ENCODE measurements at places on chromosomes 1 and 21.
A peak's percentile ranks its signal among the peaks of the same experiment; 100 is the strongest.

- DNase-seq = no peak
Measured at GRCh38 chr1:21707086-21707840, 38.1 kb upstream of the RAP1GAP start.

- DNase-seq = no peak
Measured at GRCh38 chr1:223700942-223701637, 11.2 kb upstream of the CAPN2 start.

- DNase-seq = no peak
Measured at GRCh38 chr1:224635356-224635755, 19.2 kb downstream of the CNIH3 start.

- DNase-seq = no peak
Measured at GRCh38 chr1:59220356-59220755, 76.5 kb upstream of the FGGY start.

- no peak for DNase-seq
Measured at GRCh38 chr1:104238991-104239390, 489.3 kb downstream of the AMY1C start.

DNA sequence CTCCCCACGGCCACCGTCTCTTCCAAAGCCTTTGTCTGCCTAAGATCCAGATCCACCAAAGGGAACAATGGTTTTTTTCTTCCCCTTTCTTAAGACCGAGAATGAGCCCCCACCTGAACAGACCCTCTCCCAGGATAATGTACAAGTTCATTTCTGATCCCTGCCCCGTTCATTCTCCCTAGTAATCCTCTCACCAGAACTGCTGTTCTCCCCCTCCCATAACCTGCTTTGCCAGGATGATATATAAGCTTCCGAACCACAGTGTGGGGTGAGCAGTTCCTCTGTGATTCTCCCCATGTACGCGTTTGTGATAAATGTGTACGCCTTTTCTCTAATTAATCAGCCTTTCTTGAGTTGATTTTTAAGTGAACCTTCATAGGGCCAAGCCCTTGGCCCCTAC lies 4.9 kb downstream of the RD3 start:
- DNase-seq = no peak

- no peak for DNase-seq
Measured at GRCh38 chr1:10553118-10553517, 78.4 kb downstream of the PEX14 start.

DNA sequence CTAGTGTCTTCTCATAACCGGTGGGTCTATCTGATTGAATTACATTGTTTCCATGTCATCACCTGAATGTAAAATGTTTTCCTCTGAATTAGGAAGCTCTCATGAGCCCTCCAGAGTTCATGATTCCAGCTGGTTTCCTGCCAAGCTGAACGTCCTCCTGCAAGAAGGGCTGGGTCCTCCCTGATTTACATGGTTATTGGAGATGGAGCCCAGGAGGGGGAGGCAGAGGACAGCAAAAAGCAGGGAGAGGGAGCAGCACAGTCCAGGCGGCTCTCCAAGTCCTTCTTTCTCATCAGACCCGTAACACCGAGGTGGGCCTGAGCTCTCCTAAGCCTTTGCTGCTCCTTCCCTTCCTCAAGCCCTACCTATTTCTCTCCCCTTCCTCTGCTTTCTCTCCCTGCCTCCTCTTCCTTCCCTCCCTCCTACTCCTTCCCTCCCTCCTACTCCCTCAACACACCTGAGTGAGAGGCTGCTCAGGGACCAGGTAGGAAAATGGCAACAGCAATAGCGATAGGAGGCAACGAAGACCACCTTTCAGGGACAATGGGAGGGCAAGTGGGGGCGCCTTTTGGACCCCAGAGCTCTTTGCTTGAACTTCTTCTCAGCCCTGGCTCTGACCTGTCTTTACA lies 265.9 kb downstream of the PRDM2 start:
- DNase-seq = no peak

DNA sequence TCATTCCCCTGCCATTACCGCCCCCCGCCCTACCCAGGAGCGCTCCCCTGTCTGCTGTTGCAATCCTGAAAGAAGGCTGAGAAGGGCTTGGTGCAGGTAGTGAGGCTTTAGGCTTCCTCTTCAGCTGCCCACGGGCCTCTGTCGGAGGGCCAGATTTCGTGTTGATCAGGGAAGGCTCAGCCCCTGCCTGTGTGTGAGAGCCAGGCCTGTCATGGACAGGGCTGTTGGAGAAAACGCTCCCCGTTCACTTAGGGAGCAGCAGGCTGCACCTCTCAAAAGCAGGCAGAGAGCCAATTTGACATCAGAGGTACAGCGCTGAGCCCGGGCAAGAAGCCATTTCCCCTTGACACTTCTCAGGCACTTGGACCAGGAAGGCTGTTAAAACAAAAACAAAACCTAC lies 19.0 kb downstream of the TEX35 start:
- DNase-seq = no peak

GRCh38 chr1:59014827-59015226 lies 231.0 kb upstream of the JUN start:
- no peak for DNase-seq

- DNase-seq = peak; percentile 98
Measured at GRCh38 chr1:16904560-16905109, 8.9 kb downstream of the RNU1-2 start.

GRCh38 chr1:75632350-75632949 lies 21.5 kb upstream of the SLC44A5 start:
- DNase-seq = no peak

DNA sequence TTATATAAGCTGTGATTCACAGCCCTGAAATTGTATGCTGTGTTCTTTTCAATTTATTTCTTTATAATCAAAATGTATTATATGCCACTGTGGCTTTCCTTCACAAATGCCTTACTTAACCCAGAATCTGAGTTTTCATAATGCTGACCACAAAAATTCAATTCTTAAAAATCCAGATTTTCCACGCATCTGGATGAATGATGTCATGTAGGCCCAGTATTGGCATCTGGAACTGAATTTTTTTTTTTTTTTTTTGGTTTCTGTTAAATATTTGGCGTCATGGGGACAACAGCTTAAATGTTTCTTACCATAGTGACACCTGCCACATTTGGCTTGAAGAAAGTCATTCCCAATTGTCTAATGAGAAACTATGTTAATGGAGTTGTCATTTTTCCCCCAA lies 296.8 kb downstream of the TM2D1 start:
- no peak for DNase-seq

DNA sequence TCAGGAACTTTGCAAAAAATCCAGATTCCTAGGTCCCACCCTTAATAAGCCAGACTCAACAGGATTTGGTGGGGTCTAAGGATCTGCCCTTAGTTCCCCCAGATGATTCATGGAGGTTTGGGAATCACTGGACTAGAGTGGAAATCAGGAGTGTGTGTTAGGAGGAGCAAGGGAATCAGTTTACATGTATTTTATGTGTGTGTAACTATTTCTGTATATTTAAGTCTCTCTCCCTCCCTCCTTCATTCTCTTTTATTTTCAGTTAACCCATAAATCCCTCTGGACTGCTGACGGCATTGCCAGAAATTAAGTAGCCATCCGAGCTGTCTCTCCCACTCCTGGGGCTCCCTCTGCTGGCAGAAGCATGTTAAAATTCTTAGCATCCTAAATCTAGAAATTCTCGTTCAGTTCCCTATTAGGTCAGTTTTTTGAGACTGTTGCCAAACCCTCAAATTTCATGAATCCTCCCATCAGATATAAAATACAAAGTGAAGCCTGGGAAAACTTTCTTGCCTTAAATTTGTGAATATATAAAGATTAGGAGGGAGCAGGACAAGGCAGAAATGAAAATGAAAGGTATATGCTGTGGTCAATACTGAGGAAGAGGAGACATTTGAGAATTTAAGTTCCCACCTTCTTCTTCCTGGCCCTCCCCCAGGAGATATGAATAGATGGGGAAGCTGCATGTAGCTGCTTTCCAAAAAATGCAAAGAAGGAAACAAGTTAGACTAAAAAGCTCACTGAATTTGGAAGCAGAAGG lies 11.7 kb upstream of the HSD11B1 start:
- peak; percentile 38 for DNase-seq

GRCh38 chr1:206459703-206460102 lies 10.6 kb upstream of the IKBKE start:
- DNase-seq = no peak

DNA sequence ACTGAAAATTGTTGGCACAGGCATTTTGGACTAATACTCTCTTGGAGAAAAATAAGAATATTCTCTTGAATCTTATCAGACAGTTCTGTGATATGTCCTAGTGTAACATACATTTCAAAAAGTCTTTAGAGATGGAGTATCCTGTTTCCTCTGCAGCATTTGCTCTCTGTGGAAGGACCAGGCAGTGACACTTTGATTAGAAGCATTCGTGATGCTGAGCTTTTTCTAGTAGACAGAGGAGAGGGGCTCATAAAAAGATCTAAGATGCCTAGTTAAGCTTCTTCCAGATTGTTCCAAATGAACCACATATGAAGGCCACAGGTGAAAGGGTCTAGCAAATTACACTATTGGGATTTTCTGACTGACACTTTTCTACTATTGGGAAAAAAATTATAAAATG lies 120.3 kb downstream of the C1orf21 start:
- no peak for DNase-seq

DNA sequence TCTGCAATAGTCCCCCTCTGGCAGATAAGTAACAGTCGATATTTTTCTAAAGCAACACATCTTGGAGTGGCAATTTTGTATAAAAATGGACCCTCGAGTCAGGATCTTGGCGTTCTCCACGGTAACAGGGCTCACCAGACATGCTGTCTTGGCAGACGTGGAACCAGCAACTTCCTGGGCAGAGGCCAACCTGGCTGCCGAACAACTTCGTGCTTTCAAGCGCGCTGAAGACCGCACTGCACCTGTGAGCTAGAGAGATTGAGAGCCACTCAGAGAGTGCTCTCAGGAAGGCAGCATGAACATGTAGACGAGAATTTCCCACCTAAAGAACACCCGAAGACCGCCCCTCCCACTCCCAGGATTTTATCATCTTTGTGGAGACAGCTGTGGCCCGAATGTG lies 7.3 kb downstream of the C1orf174 start:
- DNase-seq = no peak

DNA sequence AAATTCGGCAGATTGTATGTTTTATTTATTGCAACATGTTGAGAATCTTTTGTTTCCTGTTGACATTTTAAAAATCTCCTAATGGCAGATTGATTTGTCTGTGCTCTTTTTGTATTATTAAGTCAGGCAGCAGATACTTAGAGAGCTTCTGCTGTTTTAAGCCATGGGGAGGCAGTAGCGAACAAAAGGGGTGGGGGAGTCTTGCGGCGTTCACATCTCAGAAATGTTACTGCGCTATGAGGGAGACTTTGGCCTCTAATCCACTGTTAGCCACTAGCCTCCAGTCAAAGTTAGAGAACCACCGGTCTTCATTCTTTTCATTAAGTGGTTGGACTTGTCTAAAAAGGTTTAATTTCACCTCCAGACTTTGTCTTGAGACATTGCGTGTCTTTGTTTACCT lies 93.6 kb downstream of the DYRK1A start:
- DNase-seq = no peak

DNA sequence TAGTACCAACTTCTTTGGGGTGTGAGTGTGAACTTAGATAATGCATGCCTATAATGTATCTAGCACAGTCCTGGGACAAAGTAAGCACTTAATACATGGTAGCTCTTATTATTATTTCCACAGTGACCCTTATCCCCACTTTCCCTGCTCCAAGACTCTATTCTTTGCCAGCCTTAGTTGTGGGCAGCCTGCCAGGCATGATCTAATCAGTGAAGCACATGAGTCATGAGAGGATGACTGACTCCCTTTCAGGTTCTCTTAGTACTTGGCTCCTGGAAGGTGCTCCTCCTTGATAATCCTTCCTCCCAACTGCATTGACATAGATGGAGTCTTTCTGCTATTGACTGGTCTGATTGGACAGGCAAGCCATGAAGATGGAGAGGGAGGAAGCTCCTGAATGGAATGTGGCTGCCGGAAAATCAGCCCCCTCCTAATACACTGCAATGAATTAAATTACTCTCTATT lies 17.4 kb upstream of the GNG12 start:
- no peak for DNase-seq

DNA sequence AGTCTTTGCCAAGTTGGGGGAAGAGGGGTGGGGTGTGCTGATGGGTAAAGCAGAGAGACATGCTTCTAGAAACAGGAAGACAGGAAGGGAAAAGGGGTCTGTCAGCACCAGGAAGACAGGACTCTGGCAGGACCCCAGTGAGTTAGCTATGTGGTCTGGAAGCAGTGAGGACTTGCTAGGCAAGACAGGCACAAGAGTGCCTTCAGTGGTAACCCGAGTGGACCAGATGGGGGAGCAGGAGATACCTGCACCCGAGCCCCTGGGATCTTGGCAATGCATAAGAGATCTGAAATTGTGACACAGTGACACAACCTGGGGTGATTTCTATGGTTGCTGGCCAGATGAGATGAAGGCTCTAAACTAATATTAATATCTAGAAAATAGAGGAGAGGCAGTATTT lies 7.0 kb downstream of the TLR5 start:
- no peak for DNase-seq

DNA sequence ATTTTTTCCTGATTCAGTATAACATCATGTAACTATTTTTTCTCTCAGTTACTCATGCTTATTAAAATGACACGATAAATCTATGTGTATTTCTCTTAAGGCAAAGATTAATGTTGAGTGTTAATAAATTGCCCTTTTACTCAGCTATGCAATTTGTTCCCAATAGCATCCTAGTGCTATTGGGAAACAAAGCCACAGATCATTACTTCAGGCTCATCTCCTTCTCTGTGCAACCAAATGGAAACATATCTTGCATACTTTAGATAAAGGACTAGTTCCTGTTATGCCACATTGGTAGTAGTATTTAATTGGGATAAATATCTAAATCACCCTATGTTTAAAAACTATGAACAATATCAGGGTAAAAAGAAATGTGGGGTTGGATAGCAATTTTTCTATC lies 106.2 kb downstream of the PLPPR4 start:
- no peak for DNase-seq

DNA sequence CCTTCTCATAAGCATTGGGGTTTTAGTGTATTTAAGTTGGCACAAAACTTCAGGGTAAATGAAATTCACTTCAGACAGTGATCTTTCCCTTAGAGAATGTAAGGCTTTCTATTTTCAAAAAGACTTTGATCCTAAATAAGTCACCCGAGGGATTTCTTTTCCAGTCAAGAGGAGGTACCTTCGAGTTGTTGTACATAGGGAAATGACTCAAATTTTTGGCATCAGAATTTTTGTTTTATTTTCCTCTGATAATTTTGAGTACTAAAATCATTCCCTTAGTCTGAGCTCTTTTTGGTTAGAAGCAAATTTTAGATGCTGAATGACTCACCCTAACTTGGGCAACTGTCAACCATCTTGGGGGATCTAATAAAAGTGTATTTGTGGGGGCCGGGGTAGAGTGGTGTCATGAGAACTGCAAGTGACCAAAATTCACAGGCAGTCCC lies 193.9 kb downstream of the DHRS3 start:
- DNase-seq = no peak

Measured in T-cell (primary cell).